ENCODE measurements at places on chromosomes 16 and 17.
A peak's percentile ranks its signal among the peaks of the same experiment; 100 is the strongest.

DNA sequence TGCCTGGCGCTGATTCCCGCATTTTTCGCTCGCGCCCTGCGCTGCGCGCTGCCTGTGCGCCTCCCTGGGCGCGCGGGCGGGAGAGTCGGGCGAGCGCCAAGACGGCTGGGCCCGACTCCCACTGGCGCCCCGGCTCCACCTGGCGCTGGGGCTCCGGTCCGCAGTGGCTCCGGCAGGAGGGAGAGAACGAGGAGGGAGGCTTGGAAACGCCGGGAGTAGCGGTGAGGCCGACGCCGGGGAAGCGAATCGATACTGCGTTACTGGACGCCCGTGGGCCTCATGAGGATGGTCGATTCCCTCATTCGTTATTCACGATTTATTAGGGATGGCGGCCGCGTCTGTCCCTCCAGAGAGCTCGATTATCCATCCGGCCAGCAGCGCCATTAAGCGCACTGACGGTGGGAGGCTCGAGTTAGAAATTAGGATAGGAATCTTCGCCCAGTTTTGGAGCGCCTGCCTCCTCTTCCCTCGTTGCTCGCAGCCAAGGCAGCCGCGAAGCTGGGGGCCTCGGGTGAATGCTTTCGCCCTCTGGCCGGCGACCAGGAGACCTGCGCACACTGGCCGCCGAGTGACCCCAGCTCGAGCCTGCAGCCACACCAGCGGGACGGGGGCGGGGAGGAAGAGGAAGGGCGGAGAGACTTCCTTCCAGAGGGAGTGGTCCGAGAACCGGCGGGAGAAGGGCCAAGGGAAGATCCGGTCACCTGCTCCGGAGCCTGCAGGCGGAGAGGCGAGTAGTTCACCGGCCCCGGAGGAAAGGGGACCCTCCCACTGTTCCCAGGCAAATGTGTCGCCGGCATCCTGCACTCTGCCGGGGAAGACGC is 1.3 kb upstream of the PCGF2 start:
- peak; percentile 79 for DNase-seq

DNA sequence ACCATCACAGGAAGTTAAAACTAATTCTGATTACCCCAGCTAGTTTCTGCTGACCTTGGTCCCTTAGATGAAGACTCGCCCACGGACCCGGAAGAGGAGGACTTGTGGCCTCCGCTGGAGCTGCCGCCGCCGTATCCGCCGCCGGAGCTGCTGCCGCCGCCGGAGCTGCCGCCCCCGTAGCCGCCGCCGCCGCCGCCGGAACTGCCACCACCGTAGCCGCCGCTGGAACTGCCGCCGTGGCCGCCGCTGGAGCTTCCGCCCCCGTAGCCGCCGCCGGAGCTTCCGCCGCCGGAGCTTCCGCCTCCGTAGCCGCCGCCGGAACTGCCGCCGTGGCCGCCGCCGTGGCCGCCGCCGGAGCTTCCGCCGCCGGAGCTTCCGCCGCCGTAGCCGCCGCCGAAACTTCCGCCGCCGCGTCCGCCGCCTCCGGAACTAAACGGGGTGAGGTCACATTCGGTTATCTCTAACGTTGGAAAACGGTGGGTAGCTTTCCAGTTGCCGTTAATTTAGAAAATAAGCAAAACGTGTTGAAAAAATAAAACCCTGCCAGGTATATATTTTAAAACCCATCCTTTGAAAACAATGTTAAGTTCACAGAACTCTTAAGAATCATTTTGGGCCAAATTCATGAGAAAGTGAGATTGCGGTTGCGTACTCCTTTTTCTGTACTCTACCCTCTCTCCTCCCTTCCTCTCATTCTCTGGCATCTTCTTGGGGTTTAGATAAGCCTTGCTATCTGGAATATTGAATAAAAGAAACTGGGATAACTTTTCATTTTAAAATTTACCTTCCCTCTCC is 3.5 kb downstream of the KRT10 start:
- peak; percentile 81 for DNase-seq

DNA sequence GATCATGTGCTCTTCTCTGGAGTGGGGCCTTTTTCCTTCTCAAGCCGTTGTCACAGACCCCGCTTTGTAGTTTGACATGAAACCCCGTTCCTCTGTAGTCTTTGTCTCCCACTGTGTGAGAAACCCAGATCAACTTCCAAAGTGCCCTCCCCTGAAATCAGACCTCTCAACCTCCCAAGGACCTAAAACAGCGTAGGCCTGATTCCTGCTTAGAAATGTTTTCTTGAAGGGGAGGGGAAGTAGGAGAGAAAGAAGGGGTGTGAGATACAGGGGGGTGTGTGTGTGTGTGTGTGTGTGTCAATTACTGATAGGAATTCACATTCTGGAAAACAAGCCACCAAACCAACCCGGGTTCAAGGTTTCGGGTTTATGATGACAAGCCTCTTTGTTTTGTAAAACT is 1.4 kb downstream of the UBE2O start:
- DNase-seq: no peak

DNA sequence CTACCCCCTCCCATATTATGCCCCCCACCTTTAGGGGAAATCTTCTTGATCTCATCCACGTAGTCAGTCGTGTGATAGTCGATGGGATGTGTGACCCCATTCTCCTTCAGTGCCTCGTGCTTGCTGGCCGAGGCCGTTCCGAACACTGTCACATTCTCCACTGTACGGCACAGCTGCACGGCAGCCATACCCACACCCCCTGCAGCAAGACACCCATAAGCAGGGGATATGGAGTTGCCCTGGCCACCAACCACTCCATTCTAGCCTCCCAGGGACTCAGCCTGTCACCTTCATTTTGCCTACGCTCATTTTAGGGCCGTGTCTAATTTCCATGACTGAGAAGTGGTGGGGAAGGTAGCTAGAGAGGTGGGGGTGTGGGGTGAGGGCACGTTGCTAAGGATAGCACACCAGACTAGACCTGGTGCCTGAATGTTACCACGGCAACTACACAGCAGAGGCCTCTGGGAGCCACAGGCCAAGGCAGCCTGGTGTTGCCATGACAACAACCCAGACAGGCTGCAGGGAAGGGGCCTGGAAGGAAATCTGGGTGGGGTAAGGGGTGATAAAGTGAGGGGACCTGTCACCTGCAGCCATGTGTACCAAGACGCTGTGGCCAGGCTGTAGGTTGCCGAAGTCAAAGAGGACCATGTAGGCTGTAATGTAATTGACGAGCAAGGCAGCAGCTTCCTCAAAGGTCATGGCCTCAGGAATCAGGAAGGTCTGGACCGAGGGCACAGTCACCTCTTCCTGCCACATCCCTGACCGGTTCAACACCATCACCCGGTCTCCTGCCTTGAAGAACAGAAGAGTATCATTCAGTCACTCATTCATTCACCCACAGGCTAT is 4.0 kb downstream of the VAT1 start:
- DNase-seq: peak; percentile 14

DNA sequence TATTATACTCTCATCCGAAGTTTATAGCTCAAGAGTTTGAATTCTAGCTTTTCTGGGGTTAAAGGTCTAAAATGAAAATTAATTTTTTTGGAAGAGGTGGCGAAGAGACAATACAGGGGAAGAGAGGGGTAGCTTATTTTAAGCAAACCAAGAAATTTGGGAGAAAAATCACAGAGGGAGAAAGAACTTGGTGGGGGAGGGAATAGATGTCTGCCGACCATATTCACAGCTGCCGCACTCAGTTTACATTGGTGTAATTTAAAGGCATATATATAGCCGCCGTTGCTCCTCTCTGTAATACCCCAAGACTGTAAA is 6.5 kb upstream of the ZFHX3 start:
- DNase-seq: no peak

GRCh38 chr16:72473631-72474030 is 301.7 kb upstream of the PMFBP1 start:
- no peak for DNase-seq

- DNase-seq: no peak
These were observed 22.2 kb upstream of the TOX3 start for GRCh38 chr16:52568983-52569690.

- no peak for DNase-seq
These were observed 12.9 kb downstream of the ZNF319 start for GRCh38 chr16:57987441-57988177.

DNA sequence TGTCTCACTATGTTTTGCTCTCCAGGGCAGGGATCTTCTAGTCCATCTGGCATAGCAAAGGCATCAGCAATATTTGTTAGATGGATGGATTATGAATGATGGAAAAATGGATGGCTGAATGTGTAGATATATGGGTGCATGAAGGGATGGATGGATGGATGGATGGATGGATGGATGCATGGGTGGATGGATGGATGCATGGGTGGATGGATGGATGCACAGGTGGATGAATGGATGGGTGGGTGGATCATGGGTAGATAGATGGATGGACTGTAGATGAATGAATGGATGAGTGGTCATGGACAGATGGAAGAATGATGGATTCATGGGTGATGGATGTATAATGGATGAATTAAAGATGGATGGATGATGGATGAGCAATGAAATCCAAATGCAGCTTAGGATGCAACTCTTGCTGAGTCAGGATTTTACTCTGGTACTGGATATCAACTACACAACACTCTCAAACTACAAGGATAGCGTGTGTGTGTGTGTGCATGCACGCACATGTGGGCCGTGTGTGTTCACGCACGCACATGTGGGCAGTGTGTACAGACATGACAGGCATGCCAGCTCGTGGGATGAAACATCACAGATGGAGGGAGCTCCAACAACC is 34.0 kb downstream of the GSG1L start:
- DNase-seq: no peak

DNA sequence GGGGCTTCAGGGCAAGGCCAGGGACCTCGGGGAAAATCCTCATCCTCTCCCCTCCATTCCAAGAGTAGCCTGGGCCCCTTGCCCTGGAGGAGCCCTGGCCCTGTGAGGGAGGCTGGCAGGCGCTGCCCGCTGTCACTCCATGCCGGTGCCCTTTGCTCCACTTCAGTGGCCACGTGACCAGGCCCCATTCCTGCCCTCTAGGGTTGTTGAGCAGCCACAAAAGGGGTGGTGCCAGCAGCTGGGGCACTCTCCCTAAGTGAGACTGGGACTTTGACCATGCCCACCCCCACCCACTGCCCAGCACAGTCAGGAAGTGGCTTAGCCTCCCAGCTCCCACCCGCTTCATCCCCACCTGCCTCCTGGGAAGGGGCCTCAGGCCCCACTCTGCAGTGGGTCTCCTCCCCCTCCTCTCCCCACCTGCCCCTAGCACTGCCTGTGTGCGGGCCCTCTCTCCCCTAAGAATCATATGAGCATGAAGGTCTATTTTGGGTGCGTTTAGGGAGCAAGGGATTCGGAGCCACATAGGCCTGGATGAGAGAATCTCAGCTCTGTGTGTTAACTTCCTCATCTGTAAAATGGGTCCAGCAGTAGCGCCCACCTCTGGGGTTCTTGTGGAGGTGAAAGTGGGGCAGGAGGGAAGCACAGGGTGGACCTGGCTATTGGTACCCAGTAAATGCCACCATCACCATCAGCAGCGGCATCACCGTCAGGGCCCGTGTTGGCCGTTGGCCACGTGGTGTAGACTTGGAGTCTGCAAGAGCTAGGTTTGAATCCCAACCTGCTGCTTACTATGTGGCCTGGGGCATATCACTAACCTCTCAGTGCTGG is 7.2 kb downstream of the PDK2 start:
- no peak for DNase-seq

DNA sequence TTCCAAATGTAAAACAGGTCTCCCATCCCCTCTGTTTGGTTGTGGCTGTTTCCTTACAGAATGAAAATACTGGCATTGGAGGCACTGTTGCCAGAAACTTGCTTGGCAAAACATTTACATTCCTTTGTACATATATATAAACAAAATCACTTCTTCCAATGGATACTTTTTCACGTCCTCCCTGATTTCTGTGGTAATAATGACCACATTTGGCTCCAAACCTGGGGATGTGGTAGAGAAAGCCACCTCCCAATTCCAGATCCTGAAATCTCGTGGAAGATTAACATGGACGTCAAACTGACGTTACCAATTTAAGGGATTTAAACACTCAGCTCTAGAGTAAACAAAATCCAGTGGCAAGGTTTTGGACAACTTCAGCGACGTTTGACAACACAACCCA is 370.8 kb upstream of the ZFHX3 start:
- DNase-seq: no peak

- DNase-seq: no peak
These were observed 10.2 kb upstream of the EIF1 start for GRCh38 chr17:41678411-41678906.

DNA sequence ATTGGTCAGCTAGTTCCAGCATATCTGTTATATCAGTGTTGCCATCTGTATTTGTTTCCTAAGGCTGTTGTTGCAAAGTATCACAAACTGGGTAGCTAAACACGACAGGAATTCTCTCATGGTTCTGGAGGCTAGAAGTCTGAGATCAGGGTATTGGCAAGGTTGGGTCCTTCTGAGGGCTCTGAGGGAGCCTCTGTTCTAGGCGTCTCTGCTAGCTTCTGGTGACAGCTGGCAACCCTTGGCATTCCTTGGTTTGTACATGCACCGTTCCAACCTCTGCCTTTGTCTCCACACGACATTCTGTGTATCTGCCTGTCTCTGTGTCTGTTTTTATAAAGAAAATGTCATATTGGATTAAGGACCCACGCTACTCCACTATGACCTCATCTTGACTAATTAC is 219.9 kb upstream of the NLRP1 start:
- DNase-seq: no peak

DNA sequence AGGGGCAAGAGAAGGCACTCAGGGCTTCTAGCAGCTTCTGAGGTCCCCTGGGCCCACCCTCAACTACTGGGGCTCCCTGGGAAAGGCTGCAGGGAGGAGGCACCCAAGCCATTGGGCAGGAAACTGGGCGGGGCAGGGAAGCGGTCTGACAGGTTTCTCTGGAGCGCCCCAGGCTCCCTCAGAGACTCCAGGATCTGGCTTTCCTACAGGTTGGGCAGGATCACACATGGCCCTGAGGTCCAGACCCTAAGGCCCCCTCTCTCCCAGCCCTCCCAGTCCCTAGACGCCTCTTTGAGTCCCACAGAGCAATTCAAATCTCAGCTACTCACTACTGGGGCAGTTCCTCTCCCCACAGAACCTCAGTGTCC is 14.3 kb downstream of the JUP start:
- no peak for DNase-seq

DNA sequence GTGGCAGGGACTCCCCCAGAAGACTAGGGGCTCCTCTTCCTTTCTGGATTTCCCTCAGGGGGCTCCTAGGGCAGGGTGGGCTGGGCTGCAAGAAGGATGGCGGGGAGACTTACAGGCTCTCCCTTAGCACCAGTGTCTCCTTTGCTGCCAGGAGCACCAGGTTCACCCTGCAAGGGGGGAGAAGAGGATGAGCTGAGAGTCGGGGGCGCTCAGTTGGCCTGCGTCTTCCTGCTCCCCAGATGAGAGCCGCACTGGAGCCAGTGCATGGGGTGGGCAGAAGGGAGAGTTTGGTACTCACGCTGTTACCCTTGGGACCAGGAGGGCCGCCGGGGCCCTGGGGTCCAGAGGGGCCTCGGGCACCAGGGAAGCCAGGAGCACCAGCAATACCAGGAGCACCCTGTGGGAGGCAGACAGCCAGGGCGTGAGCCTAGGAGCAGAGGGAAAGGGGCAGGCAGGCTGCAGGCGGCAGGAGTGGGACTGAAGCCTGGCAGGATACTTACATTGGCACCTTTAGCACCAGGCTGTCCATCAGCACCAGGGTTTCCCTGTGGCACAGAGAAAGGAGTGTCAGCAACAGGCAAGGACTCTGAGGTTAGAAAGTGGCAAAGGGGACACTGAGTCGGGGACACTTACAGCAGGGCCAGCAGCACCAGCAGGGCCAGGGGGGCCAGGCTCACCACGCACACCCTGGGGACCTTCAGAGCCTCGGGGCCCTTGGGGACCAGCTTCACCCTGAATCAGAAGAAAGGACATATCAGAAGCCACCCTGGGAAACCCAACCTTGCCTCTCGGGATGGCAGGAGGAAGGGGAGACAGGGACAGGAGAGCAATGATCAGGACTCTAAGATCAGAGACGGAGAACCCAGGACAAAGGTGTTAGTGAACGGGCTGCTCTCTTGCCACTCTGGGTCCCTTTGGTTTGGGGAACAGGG is 6.2 kb downstream of the COL1A1 start:
- no peak for DNase-seq
